ENCODE measurements at places on chromosomes 7 and 10.
A peak's percentile ranks its signal among the peaks of the same experiment; 100 is the strongest.

DNA sequence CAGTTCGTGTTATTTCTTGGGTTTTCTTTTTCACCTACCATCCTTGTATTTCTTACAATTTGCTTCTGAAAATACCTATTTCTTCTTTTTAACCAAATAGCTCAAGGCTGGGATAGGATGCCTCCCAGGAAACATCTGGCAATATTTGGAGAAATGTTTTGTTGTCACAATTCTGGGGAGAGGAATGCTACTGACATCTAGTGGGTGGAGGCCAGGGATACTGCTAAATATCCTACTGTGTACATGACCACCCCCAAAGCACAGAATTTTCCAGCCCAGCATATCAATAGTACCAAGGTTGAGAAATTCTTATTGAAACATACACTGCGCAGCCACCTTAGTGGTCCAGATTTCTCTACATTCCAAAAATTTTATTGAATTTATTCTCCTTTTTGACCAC, 55.5 kb downstream of the CNTNAP2 start:
- DNase-seq, result no peak

DNA sequence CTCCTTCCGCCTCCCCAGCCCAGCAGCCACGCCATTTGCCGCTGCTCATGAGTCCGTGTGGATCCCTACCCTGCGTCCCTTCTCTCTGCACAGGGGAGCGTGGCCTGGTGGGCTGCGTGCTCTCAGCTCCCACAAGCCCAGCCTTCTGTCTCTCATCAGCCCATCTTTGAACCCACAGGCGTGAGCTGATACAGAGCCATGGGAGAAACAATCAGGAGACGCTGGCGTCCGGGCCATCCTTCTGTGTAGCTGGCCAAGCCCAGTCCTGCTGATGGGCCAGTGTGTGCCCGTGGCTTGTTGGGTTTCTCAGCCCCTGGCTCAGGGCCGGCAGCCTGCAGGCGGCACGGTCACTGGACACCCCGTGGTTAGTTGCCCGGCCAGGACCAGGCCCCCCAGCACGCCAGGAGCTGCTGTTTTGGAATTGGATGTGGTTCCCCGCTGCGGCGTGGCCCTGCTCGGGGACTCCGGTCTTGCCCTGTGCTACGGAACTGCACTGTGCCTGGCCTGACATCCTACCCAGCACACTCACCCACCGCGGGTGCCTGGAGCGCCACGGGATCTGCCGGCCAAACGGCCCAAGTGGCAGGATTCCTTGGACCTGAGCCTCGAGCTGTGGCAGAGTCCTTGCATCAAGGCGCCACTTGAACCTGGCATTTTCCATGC, 88.9 kb downstream of the ELFN1 start:
- DNase-seq, result no peak

DNA sequence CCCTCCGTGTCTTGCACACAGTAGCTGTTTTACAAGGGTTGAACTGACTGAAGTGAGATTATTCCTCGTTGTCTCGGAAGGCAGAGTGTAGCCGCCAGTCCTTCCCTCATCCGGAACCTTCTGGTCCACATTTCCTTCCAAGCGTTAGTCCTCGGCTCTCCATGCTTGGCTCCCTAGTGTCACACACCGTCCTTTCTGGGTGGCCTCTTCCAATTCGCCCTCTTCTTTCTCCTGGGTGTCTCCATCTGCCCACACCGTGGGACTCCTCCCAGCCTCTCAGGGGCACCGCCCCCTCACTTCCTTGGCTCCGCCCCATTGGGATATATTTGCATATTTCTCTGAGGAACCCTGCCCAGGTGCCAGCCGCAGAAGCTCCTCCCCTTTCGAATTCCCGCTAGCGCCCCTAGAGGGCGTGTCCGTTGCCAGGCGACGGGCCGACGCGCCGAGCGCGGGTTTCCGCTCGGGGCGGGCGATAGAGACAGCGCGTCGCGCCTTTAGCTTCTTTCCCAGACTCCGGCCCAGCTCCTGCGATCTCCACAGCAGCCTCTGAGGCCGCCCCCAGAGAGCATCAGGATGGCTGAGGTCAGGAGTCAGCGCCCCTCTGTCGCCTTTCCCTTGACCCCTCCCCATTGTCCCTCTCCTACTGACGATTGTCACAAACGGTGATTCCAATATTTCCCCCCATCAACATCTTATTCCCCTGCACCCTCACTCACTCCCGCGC, at the start of gene CFAP58:
Gene CFAP58 (plus strand): TSS at position 509 of the 724 bp plus-strand sequence. CDS start 65 bp downstream, at position 574.
- DNase-seq, result peak; percentile 85

GRCh38 chr7:2038931-2039728, 193.6 kb downstream of the MAD1L1 start:
- DNase-seq, result no peak

DNA sequence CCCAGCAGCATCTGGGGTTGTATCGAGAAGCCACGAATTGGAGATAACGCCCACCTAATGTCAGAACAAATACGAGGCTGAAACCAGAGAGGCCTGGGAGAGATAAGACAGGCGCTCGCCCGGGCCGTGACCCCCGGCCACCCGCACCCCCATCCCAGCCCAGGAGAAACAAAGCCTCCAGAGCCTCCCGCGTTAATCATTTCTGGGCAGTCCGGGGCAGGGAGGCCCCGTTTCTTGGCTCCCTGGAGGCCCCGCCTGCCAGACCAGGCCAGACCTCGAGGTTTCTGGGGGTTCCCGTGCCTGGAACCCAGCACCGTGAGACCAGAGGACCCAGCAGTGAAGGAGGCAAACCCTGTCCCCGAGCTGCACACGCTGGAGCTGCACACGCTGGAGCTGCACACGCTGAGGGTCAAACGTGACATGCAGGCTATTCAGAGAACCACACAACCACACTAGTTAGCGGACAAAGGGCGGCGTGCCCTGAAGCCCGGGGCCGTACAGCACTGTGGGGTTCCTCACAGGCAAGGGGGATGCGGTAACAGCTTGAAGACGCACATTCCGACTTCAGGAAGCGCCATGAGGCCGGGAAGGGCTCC, 53.4 kb downstream of the FOXL3 start:
- DNase-seq, result no peak

DNA sequence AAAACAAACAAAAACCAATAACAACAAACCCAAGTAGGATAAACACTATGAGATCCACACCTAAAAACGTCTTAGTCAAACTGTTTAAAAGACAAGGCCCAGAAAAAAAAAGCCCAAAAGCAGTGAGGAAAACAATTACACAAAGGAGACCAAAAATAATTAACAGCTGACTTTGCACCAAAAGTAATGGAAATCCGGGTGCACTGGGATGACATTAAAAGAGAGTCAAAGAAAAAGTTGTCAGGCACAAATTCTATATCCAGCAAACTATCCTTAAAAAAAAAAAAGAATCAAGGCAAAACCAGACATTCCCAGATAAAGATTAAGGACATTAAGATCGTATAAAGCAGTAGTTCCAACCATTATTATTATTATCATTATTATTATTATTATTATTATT, 7.9 kb upstream of the ANKRD26 start:
- DNase-seq, result no peak

DNA sequence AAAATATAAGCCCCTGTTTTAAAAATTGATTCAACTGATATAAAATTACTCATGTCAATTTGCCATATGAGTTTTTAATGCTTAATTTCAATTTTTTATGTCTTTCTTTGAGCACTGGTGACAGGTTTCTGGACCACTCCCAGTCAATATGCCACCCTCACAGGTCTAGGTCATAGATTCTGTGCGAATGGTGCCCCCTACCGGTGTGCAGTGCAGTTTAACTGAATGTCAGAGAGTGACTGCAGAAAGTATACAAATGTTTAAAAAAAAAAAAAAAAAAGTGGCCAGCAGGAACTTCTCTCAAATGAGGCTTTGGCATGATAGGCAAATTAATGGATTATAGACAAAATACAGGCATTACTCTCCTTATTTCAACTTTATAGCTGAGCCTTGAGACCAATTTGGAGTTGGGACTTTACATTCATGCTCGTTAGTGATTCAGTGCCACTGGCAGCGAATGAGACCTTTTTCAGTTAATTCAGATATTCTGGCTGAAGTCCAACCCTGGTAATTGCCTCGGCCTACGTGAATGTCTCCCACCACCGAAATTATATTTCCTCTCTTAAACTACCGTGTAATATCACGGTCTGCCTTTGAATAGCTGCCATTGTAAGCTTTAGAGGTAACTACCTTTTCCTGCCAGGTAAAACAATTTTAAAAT, 427.6 kb downstream of the PHTF2 start:
- peak; percentile 21 for DNase-seq

DNA sequence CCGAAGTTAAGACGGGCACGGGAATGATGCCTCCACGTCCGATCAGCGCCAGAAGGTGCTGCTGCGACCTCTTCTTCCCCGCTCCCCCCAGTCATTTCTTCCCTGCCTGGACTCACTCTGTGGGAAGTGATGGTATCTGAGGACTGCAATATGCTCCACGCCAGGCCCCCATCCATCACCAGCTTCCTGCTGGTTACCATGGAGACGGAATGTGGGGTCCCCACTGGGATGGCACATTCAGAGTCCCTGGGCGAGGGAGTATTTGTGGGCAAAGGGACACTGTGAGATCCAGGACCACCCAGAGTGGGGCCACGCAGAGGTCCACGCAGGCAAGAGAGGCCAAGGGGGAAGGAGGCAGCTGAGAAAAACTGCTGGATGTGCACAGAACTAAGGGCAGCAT, 39.7 kb downstream of the CARD11 start:
- DNase-seq, result no peak

DNA sequence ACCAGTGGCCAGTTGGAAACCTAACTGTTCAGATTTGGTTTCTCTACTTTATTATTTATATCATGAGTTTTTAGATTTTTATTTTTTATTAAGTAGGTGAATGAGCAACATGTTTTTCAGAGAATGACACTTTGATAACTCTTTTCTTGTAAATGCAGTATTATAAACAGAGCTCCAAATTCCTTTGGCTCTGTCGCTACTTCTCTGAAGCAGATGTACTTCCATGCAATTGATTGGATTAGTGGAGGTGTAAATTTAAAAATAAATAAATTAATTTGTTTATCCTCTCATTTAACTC, 34.3 kb upstream of the ICA1 start:
- no peak for DNase-seq

DNA sequence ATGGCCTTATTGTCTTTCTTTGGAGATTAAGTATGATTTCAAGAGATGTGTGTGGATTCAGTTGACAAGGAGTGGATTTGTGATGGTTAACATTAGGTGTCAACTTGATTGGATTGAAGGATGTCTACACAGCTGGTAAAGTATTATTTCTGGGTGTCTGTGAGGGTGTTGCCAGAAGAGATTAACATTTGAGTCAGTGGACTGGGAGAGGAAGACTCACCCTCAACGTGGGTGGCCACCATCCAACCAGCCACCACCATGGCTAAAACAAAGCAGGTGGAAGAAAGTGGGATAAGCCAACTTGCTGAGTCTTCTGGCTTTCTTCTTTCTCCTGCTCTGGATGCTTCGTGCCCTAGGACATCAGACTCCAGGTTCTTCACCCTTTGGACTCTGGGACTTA, 76.1 kb downstream of the GPR37 start:
- no peak for DNase-seq

DNA sequence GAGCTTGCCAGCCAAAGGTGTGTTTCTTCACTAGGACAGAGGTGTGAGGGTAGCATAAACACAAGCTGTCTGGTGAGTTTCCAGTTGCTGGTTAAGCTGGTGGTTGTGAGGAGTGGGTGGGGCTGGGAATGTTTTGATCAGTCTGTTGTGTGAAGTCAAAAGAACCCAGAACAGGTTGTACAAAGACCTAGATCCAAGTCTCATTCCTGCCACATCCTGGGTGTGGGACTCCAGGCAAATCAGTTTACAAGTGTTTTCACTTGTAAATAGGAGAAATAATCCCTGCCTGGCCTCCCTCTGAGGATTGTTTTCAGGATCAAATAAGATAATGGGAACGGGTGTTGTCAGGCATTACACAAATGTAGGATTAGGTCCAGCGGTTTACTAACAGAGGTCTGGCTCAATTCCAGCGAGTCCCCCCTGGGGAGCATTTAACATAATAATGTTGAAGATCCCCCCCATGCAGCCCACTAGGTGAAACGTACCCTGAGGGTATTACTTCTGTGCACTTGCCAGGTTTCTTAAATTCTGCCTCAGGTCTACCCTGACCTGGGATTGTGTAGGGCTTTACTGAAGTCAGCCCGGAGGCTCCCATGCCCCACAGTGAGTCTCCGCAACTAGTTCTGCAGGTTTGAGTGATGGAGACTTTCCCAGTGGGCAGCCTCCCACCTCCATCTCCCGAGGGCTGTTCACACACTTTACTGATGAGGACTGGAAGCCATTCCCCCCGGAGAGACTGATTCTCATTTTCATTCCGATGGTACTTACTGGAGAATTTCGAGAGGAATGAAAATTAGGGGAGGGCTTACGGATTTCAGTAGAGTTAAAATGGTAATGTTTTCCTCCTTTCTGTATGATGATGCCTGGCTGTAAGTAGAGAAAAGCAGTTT, 2.7 kb upstream of the FRAT2 start:
- no peak for DNase-seq

DNA sequence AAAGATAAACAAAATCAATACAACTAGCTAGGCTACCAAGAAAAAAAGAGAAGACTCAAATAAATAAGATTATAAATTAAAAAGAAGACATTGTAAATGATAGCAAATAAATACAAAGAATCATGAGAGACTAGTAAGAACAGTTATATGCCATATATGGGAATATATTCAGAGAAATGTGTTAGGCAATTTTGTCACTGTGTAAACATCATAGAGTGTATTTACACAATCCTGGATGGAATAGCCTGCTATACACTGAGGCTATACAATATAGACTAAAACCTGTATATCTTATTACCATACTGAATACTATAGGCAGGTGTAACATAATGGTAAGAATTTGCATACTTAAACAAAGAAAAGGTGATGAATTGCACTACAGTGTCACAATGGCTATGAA, 717.4 kb downstream of the PARD3 start:
- DNase-seq, result no peak

DNA sequence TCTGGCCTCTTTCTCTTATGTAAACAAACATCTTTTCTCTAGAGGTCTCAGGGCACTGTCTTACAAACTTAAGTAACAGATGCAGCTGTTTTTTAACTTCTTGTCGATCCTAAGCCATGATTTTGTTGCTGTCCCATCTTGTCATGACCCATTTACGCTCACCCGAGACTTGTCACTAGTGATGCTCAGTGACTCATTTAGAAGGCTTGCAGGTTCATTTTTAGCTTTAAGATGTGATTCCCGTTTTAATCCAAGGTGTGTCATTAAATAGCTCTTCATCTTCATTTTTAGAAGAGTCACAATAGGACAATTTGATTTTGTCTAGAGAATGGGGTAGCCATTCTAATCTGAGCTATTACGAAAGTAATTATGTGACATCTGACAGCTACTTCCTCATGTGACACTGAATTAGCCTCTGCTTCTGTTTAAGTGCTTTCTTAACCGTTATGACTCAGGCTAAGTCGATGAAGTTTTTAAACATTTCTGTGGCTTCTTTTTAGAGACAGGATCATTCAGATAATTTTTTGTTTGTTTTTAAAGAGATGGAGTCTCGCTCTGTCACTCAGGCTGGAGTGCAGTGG, 42.7 kb downstream of the SPDYE5 start:
- no peak for DNase-seq

- no peak for DNase-seq
These were observed 431.0 kb upstream of the MKI67 start for GRCh38 chr10:128557149-128557710.

GRCh38 chr10:45082176-45082575, 81.5 kb downstream of the ZNF22 start:
- no peak for DNase-seq

DNA sequence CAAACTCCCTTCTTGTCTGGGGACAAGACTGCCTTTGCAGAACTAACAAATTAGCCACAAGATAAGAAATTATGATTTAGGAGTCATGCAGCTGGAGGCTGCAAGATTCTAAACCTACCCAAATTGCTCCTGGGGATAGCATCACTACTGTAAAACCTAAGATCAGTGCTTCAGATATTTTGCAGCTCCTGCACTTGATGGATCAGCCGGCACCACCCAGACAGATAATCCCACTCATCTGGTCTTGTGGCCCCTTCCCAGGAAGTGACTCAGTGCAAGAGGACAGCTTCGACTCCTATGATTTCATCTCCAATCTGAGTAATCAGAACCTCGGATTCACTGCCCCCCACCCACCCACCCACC, 181.9 kb downstream of the AKR1D1 start:
- DNase-seq, result peak; percentile 53
